Neural crest cell (in vitro differentiated cells): ENCODE measurements at places on chromosomes 5 and 9. TPM values are rescaled to one million over a fixed set of nuclear protein-coding genes. Genes with fewer than 3 reads are reported as not detected.

DNA sequence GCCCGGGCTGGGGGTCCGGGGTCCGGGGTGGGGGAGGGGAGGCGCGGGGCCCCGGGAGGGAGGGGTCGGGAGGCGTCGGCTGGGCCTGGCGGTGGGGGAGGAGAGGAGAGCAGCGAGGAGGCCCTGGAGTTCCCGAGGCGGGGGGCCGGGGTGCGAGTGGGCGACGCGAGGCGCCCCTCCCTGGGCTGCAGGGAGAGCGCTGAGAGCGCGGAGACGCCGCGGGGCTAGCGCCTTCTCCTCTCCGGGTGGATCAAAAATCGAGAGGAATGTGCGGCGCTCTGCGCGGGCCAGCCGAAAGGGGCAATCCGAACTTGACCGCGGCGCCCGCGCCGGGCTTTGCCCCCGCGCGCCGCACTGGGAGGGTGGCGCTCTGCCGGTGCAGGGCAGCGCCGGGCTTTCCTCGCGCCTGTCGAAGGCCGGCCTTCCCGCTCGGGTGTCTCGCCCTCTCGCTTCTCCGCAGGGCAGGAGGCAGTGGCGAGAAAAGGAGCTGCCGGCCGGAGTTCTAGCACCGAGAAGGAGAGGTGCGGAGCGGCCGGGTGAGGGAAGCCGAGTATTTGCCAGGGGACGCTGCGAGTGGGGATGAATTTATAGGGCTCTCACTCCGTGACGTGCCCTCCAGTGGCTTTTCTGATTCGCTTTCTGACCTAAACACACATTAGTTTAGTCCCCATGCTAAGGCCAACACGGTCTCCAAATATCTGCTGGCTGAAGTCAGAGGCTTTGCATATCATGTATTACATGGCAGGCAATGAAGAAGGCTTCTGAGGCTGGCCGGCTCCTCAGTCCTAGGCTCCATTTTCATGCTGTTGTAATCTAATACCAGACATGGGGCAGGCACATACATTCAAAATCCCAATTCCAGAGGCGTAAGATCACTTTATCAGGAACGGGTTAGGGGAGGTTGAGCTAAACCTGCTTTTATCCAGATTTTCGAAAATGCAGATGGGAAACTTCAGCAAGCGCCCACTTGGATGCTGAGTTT lies 503 bp upstream of the GDNF start:
- DNase-seq = peak; percentile 34

- no peak for DNase-seq
These were observed 329 bp downstream of the CDC23 start for GRCh38 chr5:138212828-138213160.

GRCh38 chr5:97098922-97099321 lies 43.5 kb downstream of the LIX1 start:
- no peak for DNase-seq

GRCh38 chr5:134651531-134651930 lies 2.9 kb downstream of the SEC24A start:
- DNase-seq = no peak

DNA sequence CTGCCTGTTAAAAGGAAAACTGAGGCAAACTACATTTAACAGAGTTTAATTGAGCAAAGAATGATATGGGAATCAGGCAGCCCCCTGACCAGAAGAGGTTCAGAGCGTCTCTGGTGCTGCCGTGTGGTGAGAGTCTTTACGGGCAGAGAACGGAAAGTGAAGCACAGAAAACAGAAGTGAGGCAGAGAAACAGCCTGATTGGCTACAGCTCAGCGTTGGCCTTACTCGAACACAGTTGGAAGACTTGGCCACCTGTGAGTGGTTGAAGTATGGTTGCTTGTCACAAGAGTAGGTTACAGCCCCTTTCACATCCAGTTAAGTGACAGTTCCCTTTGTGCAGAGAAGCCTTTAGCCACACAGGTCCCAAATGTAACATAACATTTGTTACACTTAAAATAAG lies 16.9 kb upstream of the FBP1 start:
- DNase-seq = no peak

THBS4 gene
- total RNA-seq = 6.9 and 10.0 TPM in 2 replicates

TAS2R1 gene
- total RNA-seq = not detected in 2 replicates

ZDHHC11 gene
- 14.5 and 17.2 TPM in 2 replicates for total RNA-seq

URM1 gene
- total RNA-seq = 69.9 and 73.2 TPM in 2 replicates

IFNE gene
- 0.16 TPM in 1 of 2 replicates, not detected in the other for total RNA-seq
